Activated T-cell treated with anti-CD3 and anti-CD28 coated beads for 24 hours (primary cell): ENCODE measurements at places on chromosomes 12 and 14.
A peak's percentile ranks its signal among the peaks of the same experiment; 100 is the strongest.

DNA sequence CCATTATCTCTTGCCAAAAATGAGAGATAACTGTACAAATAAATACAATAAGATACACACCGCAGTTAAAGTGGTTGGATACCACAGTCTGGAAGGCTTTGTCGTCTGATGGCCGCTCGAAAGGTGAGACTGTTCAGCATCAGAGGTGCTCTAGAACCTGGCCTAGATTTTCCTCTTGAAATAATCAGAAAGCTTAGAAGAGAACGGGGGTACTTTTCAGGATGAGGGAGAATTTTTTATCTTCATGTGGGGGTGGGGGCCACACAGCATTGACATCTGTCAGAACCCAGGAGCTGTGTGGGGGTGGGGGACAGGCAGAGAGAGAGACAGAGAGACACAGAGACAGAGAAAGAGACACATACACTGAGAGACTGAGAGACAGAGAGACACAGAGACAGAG is 90.5 kb downstream of the GALNT9 start:
- DNase-seq = no peak

DNA sequence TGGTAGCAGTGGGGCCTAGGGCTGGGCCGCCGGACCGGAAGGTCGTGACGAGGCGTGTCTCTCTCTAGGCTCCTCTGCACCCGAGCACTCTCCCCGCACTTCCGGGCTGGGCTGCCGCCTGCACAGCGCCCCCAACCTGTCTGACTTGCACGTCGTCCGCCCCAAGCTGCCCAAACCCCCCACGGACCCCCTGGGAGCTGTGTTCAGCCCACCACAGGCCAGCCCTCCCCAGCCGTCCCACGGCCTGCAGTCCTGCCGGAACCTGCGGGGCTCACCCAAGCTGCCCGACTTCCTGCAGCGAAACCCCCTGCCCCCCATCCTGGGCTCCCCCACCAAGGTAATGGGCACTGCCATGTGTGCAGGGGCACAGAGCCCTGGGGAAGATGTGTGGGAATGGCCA is 13.3 kb upstream of the PUS1 start:
- no peak for DNase-seq

GRCh38 chr12:111503116-111503515 is 96.0 kb downstream of the ATXN2 start:
- no peak for DNase-seq

DNA sequence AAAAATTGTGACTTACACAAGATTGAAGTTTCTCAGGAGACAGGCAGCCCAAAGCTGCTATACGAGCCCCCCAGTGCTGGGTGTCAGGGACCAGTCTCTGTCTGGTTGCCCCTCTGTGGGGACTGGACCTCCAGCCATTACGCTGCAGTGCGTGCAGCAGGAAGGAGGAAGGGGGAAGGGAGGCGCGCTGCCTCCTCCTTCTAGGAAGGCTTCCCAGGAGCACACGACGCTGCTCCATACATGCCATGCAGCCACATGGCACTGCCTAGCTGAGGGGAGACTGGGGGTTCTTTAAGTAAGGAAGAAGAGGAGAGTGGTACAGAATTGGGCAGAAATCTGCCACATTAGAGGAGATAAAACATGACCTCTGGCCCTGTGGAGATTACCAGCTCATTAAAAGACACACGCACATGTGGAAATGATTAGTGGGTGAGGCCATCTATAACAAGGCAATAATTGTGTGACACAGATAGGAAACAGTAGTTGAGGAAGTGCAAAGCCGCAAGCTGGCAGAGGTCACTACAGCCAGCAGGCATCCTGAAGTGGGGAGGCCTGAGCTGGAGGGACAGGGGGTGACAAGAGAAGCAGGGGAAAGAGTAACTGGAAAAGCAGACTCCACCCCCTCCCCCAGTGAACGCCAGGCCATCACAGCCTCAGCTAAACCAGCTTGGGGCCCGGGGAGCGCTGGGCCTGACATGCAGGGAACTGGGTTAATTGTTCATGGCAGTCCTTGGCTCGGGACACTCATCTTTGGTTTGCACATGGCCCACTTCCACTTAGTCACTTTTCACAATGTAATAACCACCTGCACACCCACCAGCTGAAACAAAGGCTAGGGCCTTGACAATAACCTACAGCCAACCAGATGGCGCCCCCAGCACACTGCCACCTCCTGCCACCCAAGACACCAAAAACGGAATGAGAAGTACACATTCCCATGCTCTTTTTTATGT is 39.6 kb downstream of the CCDC88C start:
- no peak for DNase-seq

GRCh38 chr12:103279444-103279843 is 216.3 kb downstream of the C12orf42 start:
- no peak for DNase-seq

DNA sequence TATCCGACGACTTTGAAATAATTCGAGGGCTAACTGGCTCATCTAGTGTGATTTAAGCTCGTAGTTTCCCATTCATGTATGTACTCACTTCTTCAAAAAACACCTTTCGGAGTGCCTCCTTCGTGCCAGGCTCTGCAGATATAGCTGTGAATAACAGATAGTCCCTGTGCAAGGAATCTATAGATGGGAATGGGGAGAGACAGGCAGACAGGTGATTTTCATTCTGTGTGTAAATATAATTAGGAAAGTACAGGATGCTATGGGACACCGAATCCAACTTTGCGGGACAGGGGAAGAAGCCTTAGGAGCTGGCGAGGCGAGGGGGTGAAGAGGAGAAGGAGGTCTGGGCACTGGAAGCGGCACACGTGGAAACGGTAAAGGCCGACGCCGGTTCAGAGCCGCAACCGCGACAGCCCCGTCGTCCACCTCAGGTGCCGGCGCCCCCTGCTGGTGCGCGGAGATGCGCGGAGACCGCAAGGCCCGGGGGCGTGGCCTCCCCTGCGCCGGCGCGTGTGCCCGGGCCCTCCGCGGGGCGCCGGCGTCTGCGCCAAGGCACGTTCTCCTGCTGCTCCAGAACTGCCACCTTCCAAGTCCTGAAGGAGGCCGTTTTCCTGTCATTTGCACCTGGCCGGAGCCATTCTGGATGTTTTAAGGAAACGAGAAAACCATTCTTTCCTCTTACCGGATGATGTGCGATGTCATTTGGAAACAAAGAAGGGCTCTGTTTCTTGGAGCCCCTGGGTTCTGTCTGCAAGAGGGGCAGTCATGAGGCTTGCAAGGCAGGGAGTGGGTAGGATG is 18.0 kb upstream of the CACNA1C start:
- peak; percentile 81 for DNase-seq

GRCh38 chr14:89921346-89921745 is 33.2 kb downstream of the EFCAB11 start:
- DNase-seq = no peak

DNA sequence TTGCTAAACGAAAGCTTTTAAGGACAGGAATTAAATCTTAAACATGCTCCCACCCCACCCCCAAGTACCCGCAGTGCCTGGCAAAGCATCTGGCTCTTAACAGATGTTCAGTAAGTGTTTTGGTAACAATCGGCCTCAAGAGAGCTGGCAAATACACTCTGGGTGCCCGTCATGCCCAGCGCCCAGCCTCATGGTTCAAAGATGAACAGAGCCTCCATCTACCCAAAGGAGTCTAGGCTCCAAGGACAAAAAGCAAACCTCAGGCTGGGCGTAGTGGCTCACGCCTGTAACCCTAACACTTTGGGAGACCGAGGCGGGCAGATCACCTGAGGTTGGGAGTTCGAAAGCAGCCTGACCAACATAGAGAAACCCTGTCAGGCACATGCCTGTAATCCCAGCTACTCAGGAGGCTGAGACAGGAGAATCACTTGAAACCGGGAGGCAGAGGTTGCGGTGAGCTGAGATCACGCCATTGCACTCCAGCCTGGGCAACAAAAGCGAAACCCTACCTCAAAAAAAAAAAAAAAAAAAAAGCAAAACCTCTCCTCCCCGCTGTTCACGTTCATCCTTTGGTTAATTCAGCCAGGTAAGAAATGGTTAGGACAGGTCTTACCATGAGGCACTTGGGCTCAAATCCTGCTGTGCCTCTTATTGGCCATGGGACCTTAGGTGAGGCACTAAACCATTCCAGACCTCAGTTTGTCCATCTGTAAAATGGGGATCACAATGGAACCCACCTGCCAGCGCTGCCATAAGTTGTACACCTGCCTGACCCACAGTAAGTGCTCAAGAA is 151.3 kb downstream of the BCL11B start:
- DNase-seq = no peak

GRCh38 chr12:124566997-124567672 is at the start of gene NCOR2:
Gene NCOR2 (minus strand): TSS chr12:124567612. CDS start chr12:124495251, 72,361 bp downstream.
- DNase-seq = peak; percentile 41

DNA sequence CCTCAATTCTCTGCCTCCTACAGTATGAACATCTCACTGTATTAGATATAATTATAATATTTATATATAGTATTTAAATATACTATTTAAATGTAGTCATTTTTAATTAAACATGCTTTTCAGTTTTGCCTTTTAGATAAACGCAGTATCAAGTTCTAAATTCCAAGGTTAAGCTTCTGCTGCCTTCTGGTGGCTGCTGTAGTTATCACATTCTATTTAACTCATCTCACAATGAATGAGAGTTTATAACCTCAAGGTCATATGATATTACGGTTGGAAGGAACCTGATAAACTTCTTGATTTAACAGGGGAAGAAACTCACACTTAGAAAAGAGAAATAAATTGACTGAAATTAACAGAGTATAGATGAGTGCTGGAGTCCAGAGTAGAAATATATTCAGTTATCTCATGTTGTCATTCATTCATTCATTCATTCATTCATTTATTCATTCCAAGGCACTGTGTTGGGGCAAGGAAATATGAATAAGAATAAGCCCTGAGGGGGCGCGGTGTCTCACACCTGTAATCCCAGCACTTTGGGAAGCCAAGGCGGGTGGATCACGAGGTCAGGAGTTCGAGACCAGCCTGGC is 31.9 kb downstream of the GUCY2C start:
- peak; percentile 11 for DNase-seq

DNA sequence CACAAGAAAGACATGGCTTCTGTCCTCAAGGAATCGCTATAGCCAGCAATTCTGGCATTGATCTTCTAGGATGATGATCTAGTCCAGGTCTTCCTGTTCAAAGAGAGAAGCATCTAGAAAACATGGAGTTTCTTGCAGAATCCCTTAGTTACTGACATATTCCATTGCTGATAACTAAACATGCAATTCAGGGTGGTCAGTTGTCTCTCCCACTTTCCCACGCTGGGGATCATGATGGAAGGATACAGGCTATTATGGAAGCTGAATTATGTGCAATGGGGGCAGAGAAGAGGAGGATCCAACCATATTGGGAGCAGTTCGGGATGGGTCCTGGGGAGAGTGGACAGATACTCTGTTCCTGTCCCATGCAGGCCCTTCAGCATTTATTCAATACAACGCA is 9.8 kb upstream of the RPH3A start:
- no peak for DNase-seq

- no peak for DNase-seq
Measured at GRCh38 chr14:101034986-101035385, 131.5 kb upstream of the RTL1 start.

- no peak for DNase-seq
Measured at GRCh38 chr12:118330421-118331018, 42.2 kb downstream of the TAOK3 start.

GRCh38 chr12:24505366-24506015 is 443.4 kb downstream of the BCAT1 start:
- no peak for DNase-seq

- no peak for DNase-seq
Measured at GRCh38 chr14:102736956-102737355, 40.3 kb upstream of the TRAF3 start.

DNA sequence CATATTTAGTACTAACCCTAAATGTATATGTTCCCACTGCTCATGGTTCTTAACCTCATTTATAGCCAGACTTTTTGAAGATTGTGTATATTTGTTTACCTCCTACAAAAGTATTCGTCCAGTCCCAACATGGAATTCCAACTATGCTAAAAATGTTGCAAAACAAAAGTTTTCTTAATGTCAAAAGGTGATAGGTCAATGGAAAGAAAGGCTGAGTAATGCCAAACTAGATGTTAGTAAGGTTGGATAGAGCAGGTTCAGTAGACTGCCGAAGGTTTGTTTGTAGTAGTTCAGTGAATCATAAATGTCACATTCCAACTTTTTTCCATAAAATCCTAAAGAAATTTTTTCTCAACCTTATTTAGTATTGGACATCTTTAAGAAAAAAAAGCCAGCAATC is 874.5 kb downstream of the FLRT2 start:
- no peak for DNase-seq

- no peak for DNase-seq
Measured at GRCh38 chr14:74249433-74250375, 10.5 kb downstream of the VSX2 start.

DNA sequence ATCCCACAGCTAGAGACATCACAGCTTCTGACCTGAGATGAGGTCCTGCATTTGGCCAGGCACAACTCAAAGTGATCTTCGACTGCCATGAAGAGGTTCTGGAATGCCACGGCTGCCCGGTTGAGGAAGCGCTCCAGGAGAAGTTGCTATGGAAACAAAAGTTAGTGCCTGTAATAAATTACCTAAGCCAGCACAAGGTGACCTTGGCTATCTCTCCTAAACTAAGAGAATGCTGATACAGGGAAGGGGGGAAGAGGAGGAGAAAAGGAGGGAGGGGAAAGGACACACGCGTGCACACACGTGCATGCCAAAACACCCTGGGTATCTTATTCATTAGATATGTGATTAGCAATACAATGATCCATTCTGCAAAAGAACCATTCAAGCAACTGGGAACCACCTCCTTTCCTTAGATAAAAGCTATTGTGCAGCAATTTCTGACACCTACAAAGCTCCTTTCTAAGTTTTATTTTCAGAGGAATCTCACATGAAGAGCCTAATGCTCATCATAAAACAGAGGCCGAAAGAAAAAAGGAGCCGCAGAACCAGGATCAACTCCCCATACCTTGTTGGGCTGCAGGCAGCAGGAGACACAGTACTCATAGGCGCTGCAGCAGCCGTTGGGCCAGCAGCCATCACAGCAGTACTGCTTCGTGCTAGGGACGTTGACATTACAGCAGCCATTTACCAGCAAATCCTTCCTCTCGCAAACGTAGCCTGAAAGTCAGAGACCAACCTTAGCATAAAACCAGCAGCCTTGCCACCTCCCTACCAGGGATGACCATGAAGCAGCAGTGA is 17.9 kb downstream of the SPRING1 start:
- DNase-seq = no peak

DNA sequence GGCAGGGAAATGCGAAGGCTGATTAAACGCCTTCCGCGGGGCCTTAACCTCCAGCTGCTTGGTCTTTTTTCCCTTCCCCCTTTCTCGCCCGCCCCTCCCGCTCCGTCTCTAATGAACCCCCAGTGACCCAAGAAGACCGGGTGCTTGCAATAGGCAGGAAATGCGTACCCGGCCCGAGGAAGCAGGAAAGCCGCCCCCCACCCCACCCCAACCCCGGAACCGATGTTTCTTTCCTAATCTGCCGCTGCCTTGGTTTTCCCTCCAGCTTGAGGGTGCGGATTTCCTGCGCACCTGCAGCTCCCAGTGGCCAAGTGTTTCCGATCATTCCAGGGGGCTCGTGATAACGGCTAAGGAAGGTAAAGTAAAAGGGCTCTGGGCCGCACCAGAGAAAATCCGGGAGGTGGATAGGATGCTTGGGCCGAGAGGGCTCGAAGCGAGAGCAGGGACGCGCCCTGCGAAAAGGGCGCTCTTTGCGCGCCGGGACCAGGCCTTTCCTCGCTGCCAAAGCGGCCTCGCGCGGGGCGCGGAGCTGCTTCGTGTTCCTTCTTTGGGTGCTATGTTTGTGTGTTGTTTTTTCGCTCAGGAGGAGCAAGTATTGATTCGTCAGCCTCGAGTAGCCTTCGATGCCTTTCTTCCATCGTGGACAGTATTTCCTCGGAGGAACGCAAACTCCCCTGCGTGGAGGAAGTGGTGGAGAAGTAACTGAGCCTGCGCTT is 983 bp downstream of the MYF6 start:
- DNase-seq = no peak

GRCh38 chr12:63150713-63151622 is at the start of gene AVPR1A:
Gene AVPR1A (minus strand): TSS chr12:63151201. CDS start chr12:63150836, 365 bp downstream.
- no peak for DNase-seq
